Suppressor macrophage treated with lipopolysaccharide for 4 hours (primary cell): ENCODE measurements at places on chromosomes 4 and X.

- DNase-seq: no peak
Measured at GRCh38 chrX:69082753-69083150, 82.5 kb downstream of the PJA1 start.

- DNase-seq: no peak
Measured at GRCh38 chrX:19832191-19832965, 55.0 kb downstream of the SH3KBP1 start.

GRCh38 chrX:7294483-7294882, 146.5 kb upstream of the PUDP start:
- DNase-seq: no peak

GRCh38 chr4:124685851-124686250, 26.7 kb downstream of the ANKRD50 start:
- DNase-seq: no peak

- DNase-seq: no peak
Measured at GRCh38 chr4:1813915-1814314, 20.8 kb downstream of the FGFR3 start.

DNA sequence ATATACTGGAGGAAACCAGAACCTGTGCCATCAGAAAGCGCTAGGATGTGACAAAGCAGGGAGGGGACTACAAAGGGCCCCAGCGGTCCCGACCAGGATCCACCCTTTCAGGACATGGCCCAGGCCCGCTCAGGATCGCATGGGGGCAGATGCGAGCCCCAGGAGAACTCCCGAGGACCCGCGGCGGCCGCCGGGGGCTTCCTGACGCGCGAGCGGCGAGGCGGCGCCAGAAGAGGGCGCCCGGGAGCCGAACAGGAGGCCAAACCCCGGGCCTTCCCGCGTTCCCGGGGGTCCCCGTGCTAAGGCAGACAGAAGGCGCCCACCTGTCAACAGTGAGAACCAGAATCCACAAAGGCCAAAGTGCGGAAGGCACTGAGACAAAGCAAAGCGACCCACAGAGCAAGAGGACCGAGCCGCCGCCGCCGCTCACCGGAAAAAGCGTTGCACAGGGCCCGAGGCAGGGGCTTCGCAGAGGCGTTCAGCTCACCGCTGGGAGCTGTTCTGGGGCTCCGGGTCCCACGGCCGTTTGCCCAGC, 7.3 kb upstream of the OPN1LW start:
- DNase-seq: peak; percentile 72

- no peak for DNase-seq
Measured at GRCh38 chr4:155684892-155685541, 18.4 kb downstream of the GUCY1A1 start.

- peak; percentile 9 for DNase-seq
Measured at GRCh38 chrX:137166591-137166990, 132.8 kb upstream of the GPR101 start.

DNA sequence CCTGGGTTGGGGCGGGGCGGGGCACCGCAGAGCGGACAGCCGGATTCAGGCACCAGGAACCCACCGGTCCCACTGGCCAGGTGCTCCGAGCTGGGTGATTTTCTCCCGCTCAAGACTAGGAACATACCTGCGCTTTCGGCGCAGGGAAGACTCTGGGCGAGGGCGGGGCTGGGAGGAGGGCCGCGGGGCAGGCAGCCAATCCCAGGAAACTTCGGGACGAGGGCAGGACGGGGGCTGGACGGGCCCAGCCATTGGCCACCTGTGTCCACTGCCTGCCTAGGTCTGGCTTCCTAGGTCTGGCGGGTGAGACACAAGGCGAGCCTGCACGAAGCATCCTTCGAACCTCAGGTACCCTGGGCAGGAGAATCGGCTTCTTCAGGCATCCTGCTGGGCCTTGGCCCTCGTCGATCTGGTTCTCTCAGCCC, 274 bp upstream of the ERVMER34-1 start:
- DNase-seq: peak; percentile 7

DNA sequence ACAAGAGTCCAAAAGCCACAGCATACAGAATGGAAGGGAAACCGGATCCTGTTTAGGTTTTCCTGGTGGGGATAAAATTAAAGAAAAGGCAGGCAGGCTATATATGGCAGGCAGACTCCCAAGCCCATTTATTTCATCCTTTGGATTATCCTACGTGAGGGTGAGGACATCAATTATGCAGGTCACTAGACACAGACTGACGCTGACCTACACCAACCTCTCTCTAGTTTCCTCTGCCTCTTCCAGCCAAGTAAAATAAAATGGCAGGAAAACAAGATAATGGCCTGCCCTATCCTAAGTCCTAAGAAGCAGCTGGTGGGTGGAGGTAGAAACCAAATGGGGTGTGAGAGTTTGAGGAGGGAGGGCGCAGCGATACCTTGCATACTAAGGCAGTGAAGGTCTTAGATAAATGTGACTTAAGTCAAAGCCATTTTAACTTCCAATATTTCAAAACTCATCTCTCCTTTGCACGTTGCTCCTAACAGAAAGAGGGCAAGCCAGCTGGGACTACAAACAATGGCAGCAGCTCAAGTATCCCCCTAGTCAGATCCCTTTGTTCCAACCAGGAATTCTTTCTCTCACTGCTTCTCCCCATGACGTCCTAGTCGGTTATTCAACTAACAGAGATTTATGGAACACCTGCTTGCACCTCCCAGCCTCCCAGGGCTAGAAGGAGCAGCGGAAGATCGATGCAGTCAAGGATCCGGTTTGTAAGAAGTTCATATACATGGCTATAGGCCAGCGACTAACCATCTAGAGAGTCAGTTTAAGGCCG, 72.8 kb downstream of the IRF2 start:
- no peak for DNase-seq

DNA sequence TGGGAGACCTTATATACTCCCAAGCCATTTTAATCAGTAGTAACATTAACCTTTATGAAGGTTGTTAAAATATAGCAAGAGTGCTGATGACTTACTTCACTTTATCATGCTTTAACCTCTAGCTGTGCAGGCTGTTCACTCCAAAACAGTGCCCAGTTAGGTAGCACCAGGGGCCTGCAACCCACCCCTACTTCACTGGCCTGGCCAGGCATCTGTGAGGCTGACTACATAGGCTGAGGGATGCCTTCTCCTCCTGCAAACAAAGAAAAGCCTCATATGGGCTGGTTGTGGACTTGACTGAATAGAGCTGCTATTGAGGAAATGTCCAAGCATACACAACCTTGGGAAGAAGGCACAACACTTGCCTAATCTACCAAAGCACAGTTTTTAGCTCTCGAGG, 172.8 kb downstream of the SHROOM3 start:
- DNase-seq: no peak

- DNase-seq: peak; percentile 67
Measured at GRCh38 chrX:136779346-136779781, 1.4 kb downstream of the ARHGEF6 start.
